ENCODE measurements at places on chromosomes 13 and 19.

GRCh38 chr13:75468098-75468497, 13.9 kb downstream of the TBC1D4 start:
- DNase-seq: no peak

- no peak for DNase-seq
These were observed 1227.4 kb upstream of the PCDH20 start for GRCh38 chr13:62643007-62643483.

GRCh38 chr19:17549085-17549740, 6.2 kb upstream of the COLGALT1 start:
- no peak for DNase-seq

GRCh38 chr19:46533078-46533620, 37.5 kb upstream of the PNMA8B start:
- DNase-seq: no peak

DNA sequence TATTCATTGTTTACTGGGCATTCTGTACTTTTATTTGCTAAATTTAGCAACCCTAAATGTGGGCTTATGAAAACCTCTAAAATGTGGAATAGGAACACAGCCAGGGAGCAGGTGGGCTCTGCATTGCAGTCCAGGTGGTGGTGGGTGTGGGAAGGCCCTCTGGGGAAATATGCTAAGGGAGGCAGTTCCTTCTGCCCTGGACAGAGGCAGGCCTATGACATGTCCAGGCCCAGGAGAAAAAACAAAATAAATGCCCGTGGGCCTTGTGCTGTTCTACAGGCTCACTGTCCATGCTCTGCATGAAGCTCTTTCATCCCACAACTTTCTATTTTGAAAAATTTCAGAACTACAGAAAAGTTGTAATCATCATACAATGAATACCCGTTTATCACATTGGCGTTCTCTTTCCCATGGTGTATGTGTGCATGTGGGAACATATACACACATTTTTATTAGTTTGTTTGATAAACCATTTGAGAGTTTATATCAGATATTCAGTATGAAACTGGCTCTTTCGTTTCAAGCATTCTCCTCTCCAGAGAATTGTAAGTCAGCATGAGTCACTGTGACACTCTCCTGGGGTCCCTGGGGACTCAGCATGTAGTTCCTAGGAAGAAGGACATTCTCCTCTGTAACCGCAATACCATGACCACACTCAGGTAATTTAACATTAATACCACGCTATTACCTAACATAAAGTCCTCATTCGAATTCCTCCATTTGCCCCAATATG, 505.3 kb downstream of the COG6 start:
- DNase-seq: no peak
